Activated CD4-positive, alpha-beta memory T cell treated with anti-CD3 and anti-CD28 coated beads for 36 hours (primary cell): ENCODE measurements at places on chromosomes 7 and 10. TPM values are rescaled to one million over a fixed set of nuclear protein-coding genes. Genes with fewer than 3 reads are reported as not detected.

- DNase-seq: no peak
- no peaks in the 10 kb centered on the region for H3K4me1 ChIP-seq
- no peaks in the 10 kb centered on the region for H3K27me3 ChIP-seq
- H3K36me3 ChIP-seq: no peaks in the 10 kb centered on the region
- H3K27ac ChIP-seq: no peak overlapping the region
Measured at GRCh38 chr7:123096976-123097375, 101.5 kb upstream of the TAS2R16 start.

DNA sequence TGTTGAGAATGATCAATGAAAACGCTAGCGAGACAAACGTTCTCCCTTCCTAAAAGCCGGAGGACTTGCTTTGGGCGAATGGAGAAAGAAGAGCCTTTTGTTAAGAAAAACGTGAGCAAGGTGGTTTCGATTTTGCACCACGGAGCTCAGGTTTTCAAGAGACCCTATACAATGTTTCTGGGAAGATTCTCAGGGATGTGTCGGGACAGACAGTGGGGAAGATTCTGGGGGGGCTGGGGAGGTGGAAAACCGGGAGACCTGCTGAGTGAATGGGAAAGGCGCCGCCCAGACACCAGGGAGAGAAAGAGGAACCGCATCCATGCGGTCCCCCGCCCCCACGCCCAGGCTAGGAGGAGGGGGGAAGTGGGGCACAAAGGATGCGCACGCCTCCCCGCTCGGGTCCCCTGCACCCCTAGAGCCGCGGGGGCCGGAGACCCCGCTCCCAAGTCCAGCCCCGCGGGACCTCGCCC, 745 bp downstream of the YWHAG start:
- H3K36me3 ChIP-seq: peaks cover 32% of the 10 kb centered on the region
- H3K27ac ChIP-seq: peak overlapping the region; percentile 97
- H3K27me3 ChIP-seq: no peaks in the 10 kb centered on the region
- peak; percentile 65 for DNase-seq

DNA sequence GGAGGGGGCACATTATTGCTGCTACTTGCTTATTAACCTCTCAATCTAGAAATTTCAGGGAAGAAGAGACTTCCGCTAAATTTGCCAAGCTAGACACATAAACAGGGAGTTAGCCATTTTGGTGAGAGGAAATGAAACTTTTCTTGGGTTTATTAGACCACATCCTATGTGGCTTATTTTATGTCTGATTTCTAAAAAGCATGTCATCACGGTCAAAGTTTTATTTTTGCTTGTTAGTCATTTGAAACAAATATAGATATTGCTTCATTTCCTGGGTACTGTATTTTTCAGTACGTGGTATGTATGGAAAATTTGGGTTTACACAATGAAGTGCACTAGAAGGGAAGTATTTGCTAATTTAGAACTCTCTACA, 144.1 kb downstream of the TCF7L2 start:
- H3K27me3 ChIP-seq: no peaks in the 10 kb centered on the region
- H3K4me1 ChIP-seq: peaks cover 16% of the 10 kb centered on the region
- H3K27ac ChIP-seq: no peak overlapping the region
- H3K4me3 ChIP-seq: no peak overlapping the region
- no peaks in the 10 kb centered on the region for H3K36me3 ChIP-seq

- no peak overlapping the region for H3K4me3 ChIP-seq
- H3K4me1 ChIP-seq: peaks cover 21% of the 10 kb centered on the region
- H3K36me3 ChIP-seq: peaks cover 18% of the 10 kb centered on the region
- no peak for DNase-seq
- no peak overlapping the region for H3K27ac ChIP-seq
Measured at GRCh38 chr10:49512121-49512809, 26.7 kb downstream of the ERCC6 start.

DNA sequence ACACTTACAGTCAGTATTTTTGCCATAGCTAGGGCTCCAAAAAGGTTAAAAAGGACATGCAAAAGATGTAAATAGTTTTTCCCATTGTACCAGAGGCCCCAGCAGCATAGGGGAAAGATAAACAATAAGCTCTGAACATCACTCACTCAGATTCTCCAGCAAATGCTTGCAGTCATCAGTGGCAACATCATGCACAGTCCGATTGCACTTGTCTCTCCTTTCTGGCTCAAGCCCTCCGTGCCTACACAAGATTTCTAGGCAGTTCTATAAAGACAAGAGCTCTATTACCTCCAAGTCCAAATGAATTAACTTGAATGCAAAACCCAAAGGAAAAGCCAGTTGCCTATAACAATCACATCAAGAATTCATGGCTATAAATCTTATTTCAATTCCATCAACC, 106.3 kb downstream of the CTTNBP2 start:
- H3K36me3 ChIP-seq: no peaks in the 10 kb centered on the region
- no peaks in the 10 kb centered on the region for H3K4me1 ChIP-seq
- H3K27me3 ChIP-seq: peaks cover 3% of the 10 kb centered on the region
- no peak for DNase-seq
- H3K27ac ChIP-seq: no peak overlapping the region
- H3K4me3 ChIP-seq: no peak overlapping the region

- H3K4me1 ChIP-seq: peaks cover 4% of the 10 kb centered on the region
- no peak for DNase-seq
- no peak overlapping the region for H3K4me3 ChIP-seq
- no peaks in the 10 kb centered on the region for H3K27me3 ChIP-seq
- peaks cover 22% of the 10 kb centered on the region for H3K36me3 ChIP-seq
Measured at GRCh38 chr7:44689427-44689826, 59.2 kb upstream of the ZMIZ2 start.

GRCh38 chr7:100247152-100247757, 27.5 kb downstream of the PVRIG start:
- DNase-seq: no peak
- peaks cover 21% of the 10 kb centered on the region for H3K4me1 ChIP-seq
- no peaks in the 10 kb centered on the region for H3K27me3 ChIP-seq
- no peaks in the 10 kb centered on the region for H3K36me3 ChIP-seq
- H3K27ac ChIP-seq: no peak overlapping the region
- H3K4me3 ChIP-seq: no peak overlapping the region

DNA sequence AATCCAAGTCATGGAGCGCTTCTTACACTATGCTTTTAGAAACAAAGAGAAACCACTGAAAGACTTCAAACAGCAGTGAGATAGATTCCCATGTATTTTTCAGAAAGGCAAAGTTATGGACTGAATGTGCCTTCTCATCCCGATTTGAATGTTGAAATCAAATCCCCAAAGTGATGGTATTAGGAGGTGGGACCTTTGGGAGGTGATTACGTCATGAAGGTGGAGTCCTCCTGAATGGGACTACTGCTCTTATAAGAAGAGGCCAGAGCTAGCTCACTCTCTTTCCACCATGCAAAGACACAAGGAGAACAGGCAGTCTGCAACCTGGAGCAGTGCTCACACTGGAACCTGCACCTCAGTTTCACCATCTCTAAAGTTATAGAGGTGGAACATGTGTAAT, 1279.8 kb downstream of the GATA3 start:
- H3K36me3 ChIP-seq: no peaks in the 10 kb centered on the region
- H3K4me1 ChIP-seq: no peaks in the 10 kb centered on the region

GRCh38 chr7:87672217-87672616, 44.0 kb downstream of the RUNDC3B start:
- no peak overlapping the region for H3K27ac ChIP-seq
- H3K4me1 ChIP-seq: no peaks in the 10 kb centered on the region
- DNase-seq: no peak
- no peak overlapping the region for H3K4me3 ChIP-seq
- H3K27me3 ChIP-seq: peaks cover 12% of the 10 kb centered on the region
- no peaks in the 10 kb centered on the region for H3K36me3 ChIP-seq

- DNase-seq: no peak
- no peaks in the 10 kb centered on the region for H3K27me3 ChIP-seq
- no peaks in the 10 kb centered on the region for H3K36me3 ChIP-seq
- no peaks in the 10 kb centered on the region for H3K4me1 ChIP-seq
- no peak overlapping the region for H3K4me3 ChIP-seq
Measured at GRCh38 chr7:10779465-10780399, 193.9 kb upstream of the PHF14 start.

- H3K36me3 ChIP-seq: peaks cover 13% of the 10 kb centered on the region
- peak overlapping the region; percentile 80 for H3K27ac ChIP-seq
- no peak for DNase-seq
- H3K4me1 ChIP-seq: peaks cover 89% of the 10 kb centered on the region
- H3K27me3 ChIP-seq: no peaks in the 10 kb centered on the region
Measured at GRCh38 chr10:104323085-104323484, 15.2 kb downstream of the ITPRIP start.

GRCh38 chr7:50281680-50282445, 22.7 kb upstream of the IKZF1 start:
- H3K27me3 ChIP-seq: no peaks in the 10 kb centered on the region
- H3K36me3 ChIP-seq: peaks cover 3% of the 10 kb centered on the region
- H3K27ac ChIP-seq: peak overlapping the region; percentile 42
- H3K4me3 ChIP-seq: peak overlapping the region; percentile 25
- H3K4me1 ChIP-seq: peaks cover 49% of the 10 kb centered on the region
- no peak for DNase-seq

DNA sequence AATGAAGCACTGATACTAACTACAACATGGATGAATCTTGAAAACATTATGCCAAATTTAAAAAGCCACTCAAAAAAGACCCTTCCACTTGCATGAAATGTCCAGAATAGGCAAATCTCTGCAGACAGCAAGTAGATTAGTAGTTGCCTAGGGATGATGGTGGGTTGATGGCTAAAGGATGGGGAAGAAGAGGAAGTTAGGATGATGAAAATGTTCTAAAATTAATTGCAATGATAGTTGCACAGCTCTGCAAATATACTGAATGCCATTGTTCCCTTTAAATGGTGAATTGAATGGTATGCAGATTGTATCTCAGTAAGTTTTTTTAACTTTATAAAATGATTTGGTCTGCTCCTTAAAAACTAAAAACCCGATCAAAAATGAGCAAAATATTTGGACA, 7.3 kb upstream of the LIPA start:
- no peak for DNase-seq
- no peak overlapping the region for H3K27ac ChIP-seq
- H3K36me3 ChIP-seq: peaks cover 10% of the 10 kb centered on the region
- H3K4me3 ChIP-seq: no peak overlapping the region
- H3K4me1 ChIP-seq: peaks cover 11% of the 10 kb centered on the region

- H3K4me1 ChIP-seq: no peaks in the 10 kb centered on the region
- no peak overlapping the region for H3K4me3 ChIP-seq
- no peak for DNase-seq
- H3K36me3 ChIP-seq: no peaks in the 10 kb centered on the region
- no peak overlapping the region for H3K27ac ChIP-seq
Measured at GRCh38 chr7:51276967-51277366, 39.6 kb downstream of the COBL start.

DNA sequence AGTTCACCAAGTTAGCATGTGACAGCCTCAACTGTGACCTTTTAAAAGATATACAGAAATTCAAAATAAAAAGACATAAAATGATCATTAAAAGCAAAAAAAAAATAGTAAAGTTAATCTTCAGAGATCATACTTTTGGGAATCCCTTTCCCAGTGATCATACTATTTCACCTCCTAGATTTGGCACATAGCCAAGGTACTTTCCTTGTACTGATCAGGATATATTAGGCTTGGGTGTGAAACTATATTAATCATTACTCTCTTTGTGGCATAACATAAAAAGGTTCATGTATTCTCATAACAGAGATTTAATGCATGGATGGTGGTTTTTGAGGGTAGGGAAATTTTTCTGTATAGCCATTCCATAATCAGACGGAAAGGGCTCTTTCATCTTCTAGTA, 109.6 kb upstream of the ZWINT start:
- H3K4me3 ChIP-seq: no peak overlapping the region

DNA sequence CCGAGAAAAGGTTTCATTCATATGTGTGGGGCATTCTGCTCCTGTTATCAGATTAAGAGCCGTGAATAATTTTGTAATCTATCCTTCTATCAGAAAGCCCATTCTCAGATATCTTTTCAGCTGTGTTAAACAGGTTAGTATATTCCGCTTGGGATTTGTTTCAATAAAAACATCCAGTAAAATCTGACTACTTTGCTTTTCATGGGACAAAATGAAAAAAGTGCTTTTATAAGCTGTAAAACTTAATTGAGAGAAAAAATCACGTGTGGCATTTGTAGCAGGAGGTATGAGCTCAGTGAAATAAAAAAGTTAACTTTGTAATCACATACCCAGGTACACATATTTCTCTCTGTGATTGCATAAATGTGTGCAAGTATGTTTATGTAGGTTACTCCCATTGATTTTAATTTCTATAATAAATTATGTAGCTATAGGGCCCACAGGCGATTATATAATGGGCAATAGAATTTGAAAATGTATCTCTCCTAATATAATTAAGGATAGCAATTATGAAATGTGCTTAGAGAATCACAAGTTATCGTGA, 3.9 kb downstream of the MET start:
- no peak overlapping the region for H3K4me3 ChIP-seq
- H3K27me3 ChIP-seq: peaks cover 45% of the 10 kb centered on the region
- H3K4me1 ChIP-seq: peaks cover 11% of the 10 kb centered on the region
- no peak overlapping the region for H3K27ac ChIP-seq
- no peaks in the 10 kb centered on the region for H3K36me3 ChIP-seq

DNA sequence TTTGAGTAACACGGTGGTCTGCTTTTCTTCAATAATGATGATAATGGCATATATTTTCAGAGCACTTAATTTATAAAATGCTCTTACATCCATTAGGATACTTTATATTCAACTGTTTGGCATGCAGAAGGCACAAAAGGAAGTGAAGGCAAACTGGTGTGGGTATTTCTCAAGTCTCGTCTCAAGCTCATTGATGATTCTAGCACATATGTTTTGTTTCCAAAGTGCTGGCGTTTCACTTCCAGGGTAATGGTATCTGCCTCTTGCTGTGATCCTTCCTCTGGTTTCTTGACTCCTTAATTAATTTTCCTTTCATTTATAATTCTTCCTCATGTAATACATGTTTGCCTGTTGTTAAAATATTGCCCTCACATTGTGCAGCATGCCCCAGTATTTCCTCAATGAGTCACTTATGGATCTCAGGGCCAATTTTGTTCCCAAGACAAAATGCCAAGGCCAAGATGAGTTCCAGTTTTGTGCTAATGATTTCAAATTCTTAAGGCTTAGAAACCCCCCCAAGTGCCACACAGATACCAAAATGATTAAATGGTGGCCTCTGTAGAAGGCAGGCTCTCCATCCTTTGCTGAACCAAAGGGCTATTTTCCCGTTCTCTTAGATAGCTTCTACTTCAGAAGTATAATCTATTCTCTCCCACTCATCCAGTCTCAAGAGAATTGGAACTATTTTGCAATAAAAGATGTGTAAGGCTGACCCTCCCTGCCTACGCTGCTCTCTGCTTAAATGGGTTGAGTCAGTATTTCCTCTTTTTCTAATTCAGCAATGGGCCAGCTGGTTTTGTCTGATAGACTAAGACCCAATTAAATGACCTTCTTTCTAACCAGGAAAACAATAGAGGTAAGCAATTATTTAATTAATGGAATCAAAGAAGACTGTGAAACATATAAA, 171.2 kb downstream of the ZNF365 start:
- no peaks in the 10 kb centered on the region for H3K36me3 ChIP-seq
- no peaks in the 10 kb centered on the region for H3K4me1 ChIP-seq
- H3K27me3 ChIP-seq: no peaks in the 10 kb centered on the region
- no peak overlapping the region for H3K27ac ChIP-seq

GRCh38 chr10:37467246-37467645, 341.8 kb downstream of the ANKRD30A start:
- no peak for DNase-seq
- H3K4me3 ChIP-seq: no peak overlapping the region
- H3K27ac ChIP-seq: no peak overlapping the region
- no peaks in the 10 kb centered on the region for H3K4me1 ChIP-seq
- H3K27me3 ChIP-seq: no peaks in the 10 kb centered on the region

Gene RBM33
- 57.7 TPM for total RNA-seq

Gene COL13A1
- not detected for total RNA-seq

Gene SH3PXD2A
- total RNA-seq: 10.3 TPM

Gene SLC13A4
- not detected for total RNA-seq

Gene PBLD
- 1.3 TPM for total RNA-seq

Gene CHST3
- 0.19 TPM for total RNA-seq

Gene TRIL
- total RNA-seq: not detected

Gene CHRM2
- total RNA-seq: not detected

Gene DOCK4
- 0.36 TPM for total RNA-seq
